ENCODE measurements at places on chromosomes 6 and 20. TPM values are rescaled to one million over a fixed set of nuclear protein-coding genes. Genes with fewer than 3 reads are reported as not detected.

DNA sequence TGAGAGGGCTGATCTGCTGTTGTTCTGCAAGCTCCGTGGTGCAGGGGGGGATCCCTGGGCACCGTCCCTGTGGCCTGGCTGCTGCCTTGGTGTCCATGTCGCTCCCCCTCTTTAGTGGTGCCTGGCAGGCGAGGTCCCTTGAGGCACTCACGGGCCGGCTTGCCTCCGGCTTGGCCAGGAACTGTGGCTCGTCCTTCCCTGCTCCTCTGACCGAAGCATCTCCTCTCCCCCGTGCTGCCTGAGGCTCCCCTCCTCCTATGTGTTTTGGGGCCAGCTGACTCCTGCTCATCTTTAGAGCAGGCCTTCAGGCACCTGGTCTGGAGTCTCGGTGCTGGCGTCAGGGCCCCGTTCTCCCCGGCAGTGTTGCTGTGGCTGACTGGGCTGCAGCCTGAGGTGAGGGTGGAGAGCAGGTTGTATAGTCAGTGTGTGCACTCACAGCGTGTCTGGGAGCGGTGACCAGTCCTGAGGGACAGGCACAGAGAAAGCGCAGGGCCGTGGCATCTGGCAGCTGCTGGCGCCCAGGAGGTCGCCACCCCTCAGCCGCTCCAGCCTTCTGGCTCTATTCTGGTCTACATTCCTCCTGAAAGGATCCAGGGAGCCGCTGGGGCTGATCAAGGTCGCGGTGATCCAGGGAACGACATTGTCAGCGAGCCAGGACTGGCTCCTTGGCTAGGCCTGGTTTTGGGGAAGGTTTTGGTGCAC lies 43.7 kb downstream of the PYGB start:
- no peak for DNase-seq

Gene PRIM2
- polyA plus RNA-seq = 6.9 TPM

Gene TINAG
- not detected for polyA plus RNA-seq

DNA sequence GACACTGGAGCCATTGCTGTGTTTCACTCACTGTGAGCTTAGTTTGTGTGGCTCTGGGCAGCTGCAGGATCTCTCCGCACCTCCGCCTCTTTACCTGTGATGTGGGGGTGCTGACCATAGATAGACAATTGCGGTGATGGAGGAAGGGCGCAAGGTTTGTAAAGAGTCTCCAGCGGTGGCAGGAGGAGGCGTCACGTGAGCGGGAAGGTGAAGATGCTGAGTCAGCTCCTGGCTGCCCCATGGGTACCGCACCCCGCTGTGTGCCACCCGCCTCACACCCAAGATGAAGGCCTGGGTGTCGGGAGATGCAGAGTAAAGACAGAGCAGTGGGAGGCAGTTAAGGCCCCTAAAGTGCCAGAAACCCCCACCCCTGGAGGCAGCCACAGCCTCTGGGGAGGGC lies 9.0 kb upstream of the KCNQ2 start:
- DNase-seq = no peak

- DNase-seq = no peak
Observed at GRCh38 chr6:151288712-151289398, 49.1 kb downstream of the AKAP12 start.

- no peak for DNase-seq
Observed at GRCh38 chr6:21885532-21886114, 292.1 kb downstream of the SOX4 start.

DNA sequence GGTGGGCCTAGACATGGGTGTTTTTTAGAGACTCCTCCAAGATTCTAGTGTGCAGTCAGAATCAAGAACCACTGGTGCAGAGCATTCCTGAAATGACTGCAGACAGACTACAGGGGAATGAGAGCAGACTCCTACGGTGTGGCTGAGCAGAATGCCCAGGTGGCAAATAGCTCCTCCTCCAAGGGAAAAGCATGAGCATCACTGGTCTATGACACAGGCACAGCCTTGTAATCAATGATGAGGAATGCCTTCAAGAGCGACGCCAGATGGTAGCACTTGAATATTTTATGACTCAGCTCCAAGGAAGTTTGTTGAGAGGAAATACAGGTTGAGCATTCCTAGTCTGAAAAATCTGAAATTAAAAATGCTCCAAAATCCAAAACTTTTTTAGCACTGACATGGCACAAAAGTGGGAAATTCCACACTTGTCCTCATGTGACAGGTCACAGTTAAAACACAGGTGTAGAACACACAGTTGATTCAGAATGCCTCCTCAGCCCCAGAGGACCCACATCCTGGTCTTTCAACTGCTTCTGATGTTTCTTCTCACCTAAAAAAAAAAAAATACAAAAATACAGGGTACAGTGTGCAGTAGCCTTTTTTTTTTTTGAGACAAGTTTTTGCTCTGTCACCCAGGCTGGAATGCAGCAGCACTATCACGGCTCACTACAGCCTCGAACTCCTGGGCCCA lies 10.6 kb upstream of the FAM8A1 start:
- no peak for DNase-seq

GRCh38 chr6:104881964-104882668 lies 22.4 kb upstream of the HACE1 start:
- no peak for DNase-seq

Gene PROKR2
- not detected for polyA plus RNA-seq

Gene LRRC1
- 8.3 TPM for polyA plus RNA-seq

GRCh38 chr6:101537753-101538316 lies 144.3 kb downstream of the GRIK2 start:
- no peak for DNase-seq

Gene CDH4
- polyA plus RNA-seq = 0.04 TPM

DNA sequence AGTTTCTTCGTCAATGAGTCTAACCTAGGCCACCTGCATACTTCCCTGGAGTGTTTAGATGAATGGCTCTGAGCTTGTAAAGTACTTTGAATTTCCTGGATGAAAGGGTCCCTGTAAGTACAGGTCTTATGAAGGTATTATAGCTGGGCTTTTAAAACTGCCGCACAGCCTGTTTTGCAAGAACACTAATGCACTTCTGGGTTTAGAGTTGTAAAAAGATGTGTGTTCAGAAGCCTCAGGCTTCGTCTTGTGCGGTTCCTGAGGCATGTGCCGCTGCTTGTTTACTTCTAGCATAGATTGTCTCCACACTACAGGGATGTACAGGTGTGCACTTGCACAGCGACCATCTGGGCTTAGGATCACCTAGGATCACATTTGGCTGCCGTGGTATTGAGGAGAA lies 324.5 kb downstream of the SOX4 start:
- DNase-seq = peak; percentile 64

GRCh38 chr6:168071620-168072019 lies 7.4 kb downstream of the FRMD1 start:
- DNase-seq = no peak

Gene FRMD1
- polyA plus RNA-seq = 0.03 TPM

Gene TGM3
- not detected for polyA plus RNA-seq

GRCh38 chr6:42224222-42225028 lies 6.8 kb upstream of the MRPS10 start:
- no peak for DNase-seq

GRCh38 chr20:48702455-48702913 lies 125.3 kb downstream of the PREX1 start:
- DNase-seq = no peak

DNA sequence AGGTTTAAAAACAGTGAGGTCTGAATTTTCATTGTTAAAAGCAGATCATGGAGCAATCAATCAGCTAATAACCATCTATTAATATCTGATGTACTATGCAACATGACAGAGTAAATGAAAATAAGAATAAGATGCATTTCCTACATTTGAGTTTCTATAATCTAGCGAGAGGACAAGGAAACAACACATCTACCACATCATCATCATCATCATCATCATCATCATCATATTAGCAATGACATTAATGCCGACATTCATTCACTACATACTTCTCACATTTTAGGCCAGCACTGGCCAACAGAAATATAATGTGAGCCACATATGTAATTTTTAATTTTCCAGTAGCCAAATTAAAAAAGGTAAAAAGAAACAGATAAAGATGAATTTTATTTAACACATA lies 110.0 kb downstream of the GMDS start:
- DNase-seq = no peak

Gene C6orf62
- polyA plus RNA-seq = 38.1 TPM

Gene RRAGD
- polyA plus RNA-seq = 8.4 TPM

DNA sequence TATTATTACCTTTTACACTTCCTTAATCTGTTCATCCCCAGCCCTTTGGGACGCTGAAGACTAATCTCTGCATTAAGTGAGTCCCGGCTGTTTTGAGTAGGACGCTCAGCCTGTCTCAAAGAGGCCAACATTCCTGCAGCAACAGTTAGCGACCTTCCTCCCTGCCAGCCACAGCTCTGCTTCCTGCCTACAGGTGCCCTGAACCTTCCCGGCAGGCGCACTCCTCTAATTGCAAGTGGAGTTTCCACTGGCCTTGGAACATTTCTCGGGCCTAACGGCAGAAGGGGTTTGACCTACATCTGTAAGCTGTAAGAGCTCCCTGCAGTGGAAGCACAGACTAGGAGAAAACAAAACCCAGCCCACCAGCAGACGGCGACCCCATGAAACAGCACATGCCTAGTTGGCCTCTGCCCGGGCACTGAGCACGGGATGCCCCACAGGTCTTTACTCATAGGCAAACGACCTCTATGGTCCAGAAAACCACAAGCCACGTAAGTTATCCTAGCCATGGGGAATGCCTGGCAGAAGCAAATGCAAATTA lies 137.9 kb downstream of the DTNBP1 start:
- no peak for DNase-seq

DNA sequence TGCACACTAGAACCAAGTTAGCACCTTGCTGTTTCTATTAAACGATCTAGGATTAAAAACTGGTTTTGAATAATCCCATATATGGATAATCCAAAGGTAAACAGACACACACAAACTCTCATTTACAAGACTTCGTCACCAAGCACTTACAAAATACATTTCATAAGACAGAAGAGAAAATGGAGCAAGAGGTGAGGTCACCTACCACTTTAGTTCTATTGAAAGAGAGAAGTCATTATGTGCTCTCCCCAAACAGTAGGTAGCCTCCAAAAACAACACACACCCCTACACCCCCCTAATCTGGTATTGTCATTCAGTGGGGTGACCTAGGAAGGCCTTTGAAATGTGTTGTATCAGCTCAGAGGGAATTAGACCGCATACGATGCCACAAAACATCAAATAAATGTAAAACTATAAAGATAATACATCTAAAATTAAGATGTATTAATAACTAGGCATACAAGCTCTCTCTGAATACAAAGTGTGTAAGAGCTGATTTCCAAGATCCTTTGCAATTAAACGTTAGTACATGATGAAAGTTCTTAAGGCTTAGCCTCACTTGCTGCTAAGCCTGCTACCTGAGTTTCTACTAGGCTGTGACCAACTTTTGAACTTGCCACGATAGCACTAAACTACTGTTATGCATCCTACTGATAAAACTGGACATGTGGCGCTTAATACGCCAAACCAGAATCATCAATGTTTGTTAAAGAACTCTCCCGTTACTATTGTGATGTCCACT lies 1.6 kb downstream of the SRPK1 start:
- DNase-seq = no peak

GRCh38 chr20:8209061-8209460 lies 77.0 kb downstream of the PLCB1 start:
- no peak for DNase-seq

GRCh38 chr6:131755597-131755996 lies 44.8 kb upstream of the CTAGE9 start:
- DNase-seq = no peak

DNA sequence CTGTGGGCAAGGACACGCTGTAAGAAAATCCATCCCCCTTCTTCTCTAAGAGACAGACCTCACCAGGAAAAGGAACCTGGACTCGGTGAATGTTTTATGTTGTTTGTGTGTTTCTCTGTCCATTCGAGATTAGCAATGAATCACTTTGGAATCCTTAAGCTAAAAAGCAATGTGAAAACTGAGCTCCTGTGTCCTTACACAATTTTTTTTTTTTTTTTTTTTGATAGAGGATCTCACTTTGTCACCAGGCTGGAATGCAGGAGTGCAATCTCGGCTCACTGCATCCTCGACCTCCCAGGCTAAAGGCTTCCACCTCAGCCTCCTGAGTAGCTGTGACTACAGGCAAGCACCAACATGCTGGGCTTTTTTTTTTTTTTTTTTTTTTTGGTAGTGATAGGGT lies 32.1 kb downstream of the BFSP1 start:
- no peak for DNase-seq

Data from urinary bladder (tissue), 4 donors.